ENCODE measurements at places on chromosomes 5 and 9.

- DNase-seq, result no peak
These were observed 159.8 kb downstream of the SYK start for GRCh38 chr9:90961375-90961774.

- DNase-seq, result no peak
These were observed 591.1 kb downstream of the SEMA5A start for GRCh38 chr5:8954801-8955200.

GRCh38 chr5:35794328-35794619 is 62.4 kb upstream of the IL7R start:
- no peak for DNase-seq

DNA sequence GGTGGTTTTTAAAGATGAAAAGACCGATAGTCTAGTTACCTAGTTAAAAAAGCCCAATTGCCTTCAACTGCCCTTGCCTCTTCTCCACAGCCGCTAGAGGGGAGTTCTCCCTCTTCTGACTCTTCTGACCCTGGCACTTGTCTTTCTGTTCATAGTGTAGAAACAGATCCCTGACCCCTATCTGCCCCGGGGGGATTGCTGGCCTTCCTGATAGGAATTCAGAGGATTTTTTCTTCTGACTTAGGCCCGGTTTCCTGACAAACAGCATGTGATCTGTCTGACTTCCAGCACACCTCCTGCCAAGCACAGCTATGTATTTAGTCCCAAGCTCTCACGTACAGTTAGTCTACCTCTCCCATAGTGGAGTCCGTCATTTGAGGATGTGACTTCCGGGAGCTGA is 5.0 kb upstream of the TMEM268 start:
- DNase-seq, result no peak

DNA sequence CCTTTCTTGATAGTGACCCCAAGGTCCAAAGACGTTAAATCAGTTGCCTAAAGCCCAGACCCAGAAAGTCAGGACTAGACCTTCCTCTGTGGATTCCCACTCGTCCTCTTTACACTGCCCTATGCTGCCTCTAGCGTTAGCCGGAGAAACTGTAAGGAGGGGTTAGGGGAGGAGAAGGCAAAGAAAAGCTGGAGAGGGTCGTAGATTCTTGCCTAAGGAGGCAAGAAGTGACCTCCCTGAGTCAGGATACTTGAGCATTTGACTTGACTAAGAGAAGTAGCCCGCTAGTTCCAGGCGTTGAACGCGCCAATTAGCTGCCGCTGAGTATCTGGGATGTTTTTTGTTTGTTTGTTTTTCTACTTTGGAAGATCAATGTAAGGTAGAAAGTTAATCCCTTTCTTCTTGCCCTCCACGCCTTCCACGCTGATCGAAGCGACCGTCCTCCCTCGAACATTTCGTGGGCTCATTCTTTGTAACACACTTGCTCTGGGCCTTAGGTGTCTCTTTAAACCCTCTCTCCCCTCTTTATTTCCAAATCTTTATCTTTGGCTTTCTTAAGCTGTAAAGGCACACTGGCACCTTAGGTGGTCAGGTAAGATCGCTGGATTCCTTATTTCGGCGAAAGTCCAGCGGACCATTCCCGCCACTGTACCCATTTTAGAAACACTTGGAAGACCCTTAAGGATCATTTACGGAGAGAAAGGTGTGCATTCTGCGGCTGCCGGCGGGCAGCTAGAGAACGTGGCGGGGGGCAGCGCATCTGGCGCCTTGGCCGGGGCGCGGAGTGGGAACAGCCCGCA is 5.1 kb upstream of the RGMB start:
- peak; percentile 65 for DNase-seq

GRCh38 chr9:75027187-75028107 is 646 bp downstream of the CARNMT1 start:
- peak; percentile 71 for DNase-seq

DNA sequence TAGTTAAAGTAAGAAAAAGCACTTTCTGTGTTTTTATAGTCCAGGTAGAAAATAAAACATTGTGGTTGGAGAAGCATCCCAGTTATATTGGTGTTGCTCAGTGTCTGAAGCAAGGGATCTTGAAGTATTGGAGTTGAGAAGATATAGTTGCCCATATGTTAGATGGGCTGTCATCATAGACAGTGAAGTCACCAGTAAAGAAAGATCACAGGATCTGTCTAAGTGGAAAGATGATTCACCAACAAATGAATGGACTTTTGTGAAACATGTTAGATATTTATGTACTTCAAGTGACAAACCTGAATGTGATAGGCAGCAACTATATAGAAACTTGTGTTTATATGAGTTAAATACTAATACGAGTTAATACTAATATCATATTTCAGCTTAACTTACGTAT is 11.7 kb downstream of the OGN start:
- DNase-seq, result no peak

DNA sequence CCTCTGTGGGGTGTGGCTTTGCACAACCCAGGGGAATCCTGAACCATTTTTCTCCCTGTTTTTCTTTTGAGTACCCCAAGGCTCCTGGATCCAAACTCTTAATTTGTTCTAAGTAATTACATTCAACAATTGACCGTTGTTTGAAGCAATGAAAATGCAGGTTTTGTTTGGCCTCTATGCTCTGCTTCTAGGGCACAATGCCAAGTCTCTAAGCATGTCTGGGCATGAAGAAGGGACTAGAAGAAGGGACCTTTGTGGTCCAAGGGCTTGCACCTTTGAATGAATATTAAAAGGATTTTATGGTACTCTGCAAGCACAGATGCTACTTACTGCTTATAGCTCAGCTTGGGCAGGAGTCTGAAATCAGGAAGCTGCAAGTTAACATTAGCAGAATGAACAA is 6.6 kb upstream of the ENC1 start:
- DNase-seq, result peak; percentile 12

DNA sequence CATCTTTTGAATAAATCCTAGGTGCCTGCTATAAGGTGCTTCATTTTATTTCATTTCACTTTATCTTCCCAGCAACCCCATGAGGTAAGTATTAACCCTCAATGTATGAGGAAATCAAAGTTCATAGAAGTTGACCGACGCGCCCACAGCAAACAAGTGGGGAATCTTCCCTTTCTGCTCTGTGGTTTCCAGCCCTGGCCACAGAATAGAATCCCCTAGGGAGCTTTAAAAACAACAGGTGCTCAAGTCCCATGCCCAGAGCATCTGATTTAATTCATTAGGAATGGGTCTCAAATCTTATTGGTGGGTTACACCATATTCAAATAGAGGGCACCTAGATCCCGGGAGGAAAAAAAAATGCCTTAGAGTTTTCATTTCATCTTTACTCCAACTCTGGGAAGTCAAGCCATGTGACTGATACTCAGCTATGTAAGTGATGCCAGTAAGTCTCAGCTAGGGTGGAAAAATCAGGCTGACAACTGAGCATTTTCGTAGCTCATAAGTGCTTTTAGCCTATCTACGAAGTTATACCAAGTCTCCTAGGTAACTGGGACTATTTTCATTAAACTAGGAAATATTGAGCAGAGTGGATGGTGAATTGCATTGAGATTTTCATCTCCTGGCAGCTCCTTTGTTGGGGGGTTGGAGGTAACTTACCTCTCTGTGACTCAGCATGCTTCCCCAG is 353.4 kb upstream of the SLC30A5 start:
- no peak for DNase-seq

DNA sequence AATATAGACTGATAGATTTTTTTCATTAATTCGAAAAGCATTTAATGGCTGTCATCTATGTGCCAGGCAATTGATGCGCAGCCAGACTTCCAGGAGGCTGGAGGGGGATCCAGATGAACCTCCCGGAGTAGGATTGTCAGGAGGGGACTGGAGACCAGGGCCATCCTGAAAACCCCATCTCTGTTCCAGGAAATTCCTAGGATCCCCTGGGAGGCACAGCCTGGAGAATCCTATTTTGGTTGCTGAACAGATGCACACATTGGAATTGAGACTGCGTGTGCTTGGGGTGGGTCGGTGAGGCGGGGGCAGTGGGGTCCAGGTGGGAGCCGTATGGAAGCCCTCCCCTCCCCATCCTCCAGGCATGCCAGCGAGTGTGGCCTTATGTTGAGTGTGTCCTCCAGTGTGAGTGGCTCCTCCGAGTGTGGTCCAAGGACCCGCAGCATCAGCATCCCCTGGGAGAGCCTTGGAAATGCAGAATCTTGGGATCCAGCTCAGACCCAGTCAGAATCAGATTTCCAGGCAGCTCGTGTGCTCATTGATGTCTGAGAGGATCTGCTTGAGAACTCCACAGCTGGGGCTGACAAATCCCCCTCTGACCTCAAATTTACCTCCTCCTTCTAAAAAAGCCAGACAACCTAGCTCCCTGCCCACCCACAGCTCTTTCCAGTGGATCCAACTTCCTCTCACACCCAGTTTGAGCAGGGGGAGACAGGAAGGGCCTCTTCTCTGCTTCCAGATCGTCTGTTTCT is 38.7 kb downstream of the ROPN1L start:
- no peak for DNase-seq

- DNase-seq, result peak; percentile 48
These were observed 163.2 kb downstream of the ARRDC3 start for GRCh38 chr5:91219803-91220371.

- DNase-seq, result no peak
These were observed 125.2 kb upstream of the CDH18 start for GRCh38 chr5:20113031-20113715.
